ENCODE measurements at places on chromosomes 4 and X. TPM values are rescaled to one million over a fixed set of nuclear protein-coding genes. Genes with fewer than 3 reads are reported as not detected.

PDCL2 gene
- total RNA-seq = not detected

TMEM154 gene
- 1.6 TPM for total RNA-seq

PAGE2 gene
- total RNA-seq = not detected

PRRG3 gene
- 24.4 TPM for total RNA-seq

PRICKLE3 gene
- total RNA-seq = 6.6 TPM

AADAT gene
- total RNA-seq = 14.8 TPM

TEX28 gene
- not detected for total RNA-seq

GYPE gene
- 2.6 TPM for total RNA-seq

HSD17B10 gene
- total RNA-seq = 40.7 TPM

KLHL2 gene
- total RNA-seq = 25.5 TPM

BMP3 gene
- 21.3 TPM for total RNA-seq

CT47B1 gene
- total RNA-seq = not detected

GC gene
- total RNA-seq = not detected

GPRASP1 gene
- total RNA-seq = 33.8 TPM

FGF2 gene
- total RNA-seq = 26.3 TPM

PCDH7 gene
- total RNA-seq = 84.9 TPM

XPNPEP2 gene
- total RNA-seq = 2.7 TPM

GNPDA2 gene
- total RNA-seq = 39.5 TPM

SH3BGRL gene
- 106 TPM for total RNA-seq

GK gene
- total RNA-seq = 12.8 TPM

CLDN34 gene
- not detected for total RNA-seq

PAGE4 gene
- not detected for total RNA-seq

LYAR gene
- 9.5 TPM for total RNA-seq

ODAPH gene
- total RNA-seq = not detected

DGKK gene
- 0.16 TPM for total RNA-seq

PTTG2 gene
- total RNA-seq = 1.5 TPM

COPS4 gene
- total RNA-seq = 88.5 TPM

PPAT gene
- 17.5 TPM for total RNA-seq

EFNB1 gene
- total RNA-seq = 37.2 TPM

CMC4 gene
- 11.6 TPM for total RNA-seq

AMBN gene
- not detected for total RNA-seq

STPG2 gene
- 1.2 TPM for total RNA-seq

GLRA2 gene
- 13.6 TPM for total RNA-seq

CA5B gene
- total RNA-seq = 24.4 TPM

TCEANC gene
- 10.4 TPM for total RNA-seq

PPP4R3C gene
- total RNA-seq = not detected

PRDM5 gene
- total RNA-seq = 57.6 TPM

PGAM4 gene
- not detected for total RNA-seq

CHIC1 gene
- 21.9 TPM for total RNA-seq

PABPC5 gene
- total RNA-seq = 8.4 TPM

PABPC1L2B gene
- total RNA-seq = 0.38 TPM

CCDC120 gene
- 5.6 TPM for total RNA-seq
